ENCODE measurements at places on chromosomes 6 and 20.
A peak's percentile ranks its signal among the peaks of the same experiment; 100 is the strongest.

- no peak for DNase-seq
Observed at GRCh38 chr6:21429291-21429690, 164.3 kb upstream of the SOX4 start.

DNA sequence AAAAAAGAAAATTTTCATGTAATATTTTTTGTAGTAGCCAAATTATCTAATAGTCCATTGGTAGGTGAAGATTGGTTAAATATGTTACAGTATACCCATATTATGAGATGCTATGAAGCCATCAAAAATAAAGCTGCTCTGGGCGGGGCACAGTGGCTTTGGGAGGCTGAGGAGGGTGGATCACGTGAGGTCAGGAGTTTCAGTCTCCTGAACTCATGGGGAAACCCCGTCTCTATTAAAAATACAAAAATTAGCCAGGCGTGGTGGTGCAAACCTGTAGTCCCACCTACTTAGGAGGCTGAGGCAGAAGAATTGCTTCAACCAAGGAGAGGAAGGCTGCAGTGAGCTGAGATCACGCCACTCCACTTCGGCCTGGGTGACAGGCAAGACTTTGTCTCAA lies 360.5 kb downstream of the KIF16B start:
- DNase-seq = no peak

DNA sequence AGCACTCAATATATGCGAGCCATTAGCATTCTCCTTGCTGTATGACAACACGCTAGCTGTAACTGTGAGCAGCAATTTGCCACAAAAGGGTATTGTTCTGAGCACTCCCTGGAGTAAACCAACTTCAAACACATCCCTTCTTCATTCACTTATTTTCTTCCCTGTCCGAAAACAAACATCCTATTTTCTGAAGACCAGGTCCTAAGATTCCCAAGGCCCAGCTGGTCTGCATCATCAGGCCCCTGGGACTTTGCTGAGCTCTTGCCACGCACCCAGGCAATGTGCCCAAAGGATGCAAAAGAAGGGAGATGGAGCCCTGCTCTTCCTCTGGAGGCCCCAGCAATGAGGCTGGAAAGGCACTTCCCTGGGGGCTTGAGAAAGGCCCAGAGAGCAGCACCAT lies 118.1 kb downstream of the PREX1 start:
- no peak for DNase-seq

GRCh38 chr6:139473731-139474130 lies 99.3 kb upstream of the CITED2 start:
- no peak for DNase-seq

- DNase-seq = no peak
Observed at GRCh38 chr6:4751823-4752464, 24.3 kb upstream of the CDYL start.

DNA sequence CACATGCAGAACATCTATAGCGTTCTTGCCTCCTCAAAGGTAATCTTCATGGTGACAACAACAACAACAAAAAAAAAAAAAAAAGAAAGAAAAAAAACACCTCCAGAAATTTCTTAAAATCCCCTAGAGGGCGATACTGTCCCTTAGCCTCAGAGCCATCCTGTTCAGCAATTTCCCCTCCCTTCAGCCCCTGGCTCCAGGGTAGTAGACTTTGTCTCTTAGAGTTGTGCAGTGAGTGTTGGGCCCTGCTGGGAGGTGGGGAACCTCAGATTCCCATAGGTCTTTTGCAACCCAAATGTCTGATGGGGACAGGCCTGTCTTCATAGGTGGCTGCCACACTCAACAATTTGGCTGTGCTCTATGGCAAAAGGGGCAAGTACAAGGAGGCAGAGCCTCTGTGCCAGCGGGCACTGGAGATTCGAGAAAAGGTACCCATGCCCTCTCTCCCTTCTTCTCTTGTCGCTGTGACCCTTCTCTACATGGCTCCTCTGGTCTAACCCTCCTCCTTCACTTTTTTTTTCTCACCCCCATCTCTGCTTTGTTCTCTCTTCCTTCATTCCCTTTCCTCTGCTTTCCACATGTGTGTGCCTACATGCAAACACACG lies 6.0 kb upstream of the PTK7 start:
- peak; percentile 64 for DNase-seq

DNA sequence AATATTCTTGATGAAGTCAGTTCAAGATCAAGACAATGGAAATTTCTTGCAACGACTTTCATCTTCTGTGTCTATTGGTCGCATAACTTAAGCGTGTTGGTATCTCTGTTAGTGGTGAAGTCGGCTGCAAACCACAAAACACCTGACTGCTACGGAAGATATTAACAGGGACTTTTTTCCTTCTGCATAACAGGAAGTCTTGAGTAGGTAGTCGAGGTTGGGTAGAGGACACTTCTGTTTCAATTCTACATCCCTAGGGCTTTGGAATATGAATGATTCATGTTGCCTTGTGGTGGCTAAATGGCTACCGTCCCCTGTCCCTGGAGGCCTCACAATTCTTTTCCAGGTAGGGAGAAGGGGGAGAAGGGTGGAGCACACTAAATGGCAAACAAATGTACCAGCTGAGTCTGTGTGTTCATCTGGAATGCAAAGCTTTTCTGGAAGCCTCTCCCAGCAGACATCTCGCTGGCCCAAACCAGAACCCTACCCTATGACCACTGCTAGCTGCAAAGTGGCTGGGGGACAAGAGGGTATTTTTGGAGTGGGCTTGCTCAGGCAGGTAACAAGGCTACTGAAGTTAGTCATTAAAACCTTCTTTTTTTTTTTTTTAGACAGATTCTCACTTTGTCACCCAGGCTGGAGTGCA lies 34.6 kb upstream of the NKX2-2 start:
- DNase-seq = no peak

- peak; percentile 80 for DNase-seq
Observed at GRCh38 chr6:41901882-41902519, 6.8 kb upstream of the USP49 start.

DNA sequence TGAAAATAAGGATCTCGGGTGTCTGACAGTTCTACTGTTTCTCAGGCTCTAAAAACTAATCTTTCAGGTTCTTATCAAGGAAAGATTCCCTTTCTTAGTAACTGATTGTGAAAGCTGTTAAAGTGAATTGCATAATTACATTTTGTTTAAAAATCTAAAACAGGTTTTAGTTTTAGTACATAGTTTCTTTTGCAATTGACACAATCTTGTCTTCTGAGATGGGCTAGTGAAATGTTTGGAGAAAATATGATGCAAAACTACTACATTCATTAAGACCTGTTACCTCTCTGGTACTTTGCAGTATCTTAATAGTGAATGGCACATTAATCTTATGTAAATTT lies 298.4 kb downstream of the UTRN start:
- DNase-seq = no peak

DNA sequence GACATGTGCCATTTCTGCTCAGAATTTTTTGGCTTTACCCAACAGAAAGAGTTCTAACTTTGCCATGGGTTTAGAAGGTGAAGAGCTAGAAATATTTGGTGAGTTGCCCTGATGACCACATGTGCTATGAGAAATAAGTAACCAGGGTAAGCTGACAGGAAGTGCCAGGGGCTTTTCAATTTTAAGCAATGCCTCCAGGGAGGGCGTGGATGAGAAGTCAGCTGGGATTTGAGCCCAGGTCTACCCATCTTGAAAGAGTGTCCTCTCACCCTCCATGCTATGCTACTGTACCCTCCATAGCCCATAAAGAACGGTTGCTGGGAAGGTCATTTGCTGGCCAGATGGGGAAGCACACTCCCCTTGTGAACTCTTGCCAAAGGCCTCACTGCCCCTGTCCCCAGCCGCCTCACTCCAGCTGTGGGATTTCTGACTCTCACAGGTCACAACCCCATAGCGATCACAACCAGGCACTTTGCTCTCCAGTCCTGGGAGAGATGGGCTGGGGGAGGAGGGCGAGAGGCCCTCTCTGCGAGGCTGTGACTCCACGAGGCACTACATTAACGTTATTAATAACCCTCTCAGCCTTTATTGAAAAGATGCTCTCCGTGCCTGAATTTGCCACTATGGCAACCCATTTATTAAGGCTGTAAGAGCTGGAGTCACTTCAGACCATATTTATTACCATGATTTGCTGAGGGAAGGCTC lies 291.1 kb downstream of the DHX35 start:
- DNase-seq = no peak

DNA sequence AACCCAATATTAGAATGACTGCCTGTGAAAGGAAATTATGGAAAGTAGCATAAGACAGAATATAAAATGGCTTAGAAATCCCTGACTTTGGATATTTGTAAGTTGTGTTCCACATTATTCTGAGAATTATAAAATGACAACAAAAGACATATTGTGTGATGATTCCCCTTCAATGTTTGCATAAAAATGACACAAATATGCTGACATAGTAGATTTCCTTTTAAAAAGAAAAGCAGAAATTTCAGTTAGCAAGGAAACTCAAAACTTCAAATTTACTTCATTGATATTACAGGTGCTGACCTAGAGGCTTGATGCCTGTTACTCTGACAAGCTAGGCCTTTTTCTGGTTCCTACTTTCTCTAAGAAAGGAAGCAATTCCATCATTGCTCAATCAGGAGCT lies 816.9 kb upstream of the HS3ST5 start:
- DNase-seq = no peak

GRCh38 chr20:23507346-23507745 lies 16.4 kb downstream of the CST8 start:
- no peak for DNase-seq

DNA sequence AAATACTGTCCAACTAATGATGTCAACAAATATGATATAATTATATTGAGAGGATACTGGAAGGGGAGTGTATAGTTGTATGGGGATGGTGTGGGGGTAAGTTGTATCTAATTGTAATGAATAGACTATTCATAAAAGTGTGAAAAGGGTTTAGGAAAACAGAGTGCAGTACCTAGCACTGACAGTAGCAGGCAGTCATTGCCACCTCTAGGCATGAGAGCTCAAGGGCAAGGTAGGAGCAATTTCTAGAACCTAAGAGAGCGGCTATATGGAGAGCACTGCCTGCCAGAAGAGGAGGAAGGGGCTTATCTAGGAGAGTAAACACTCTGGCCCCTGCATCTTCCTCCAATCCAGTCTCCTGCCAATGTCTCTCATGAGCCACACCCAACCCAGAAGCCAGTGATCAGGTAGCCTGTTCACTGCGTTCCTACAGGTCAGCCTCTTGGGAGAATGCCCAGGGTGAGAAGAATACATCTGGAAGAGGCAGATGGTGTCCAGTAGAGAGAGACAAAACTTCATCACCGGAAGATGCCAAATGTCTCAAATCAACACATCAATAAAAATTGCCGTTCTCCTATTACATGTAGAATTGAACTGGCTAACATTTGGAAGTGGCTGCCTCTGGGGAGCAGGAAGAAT lies 200.0 kb downstream of the LY86 start:
- DNase-seq = peak; percentile 56

DNA sequence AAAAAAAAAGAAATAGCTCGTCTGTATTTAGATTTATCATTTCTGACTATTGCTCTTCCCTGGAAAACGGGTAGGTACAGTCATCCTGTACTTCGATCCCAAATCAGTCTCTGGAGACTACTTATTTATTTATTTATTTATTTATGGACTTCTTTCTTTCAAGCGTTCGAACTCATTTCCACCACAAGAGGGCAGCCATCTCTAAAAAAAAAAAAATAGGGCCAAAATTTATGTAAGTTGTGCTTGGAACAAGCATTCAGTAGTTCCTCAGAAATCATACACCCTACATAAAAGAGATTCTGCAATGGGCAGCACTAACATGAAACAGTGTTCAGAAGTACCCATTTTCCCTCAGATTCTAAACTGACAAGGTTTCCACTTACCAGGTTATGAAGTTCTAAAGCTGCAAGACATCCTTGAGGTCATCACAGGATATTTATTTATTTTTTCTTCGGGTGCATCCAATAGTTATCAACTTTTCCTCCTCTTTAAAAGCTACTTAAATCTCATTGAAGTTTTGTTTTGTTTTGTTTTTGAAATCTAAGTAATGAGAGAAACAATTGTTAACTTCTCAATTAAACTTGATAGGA lies 1.9 kb upstream of the BMP2 start:
- peak; percentile 62 for DNase-seq

GRCh38 chr6:118625833-118626232 lies 25.6 kb downstream of the CEP85L start:
- DNase-seq = no peak

- DNase-seq = no peak
Observed at GRCh38 chr20:3121271-3121911, 36.9 kb upstream of the AVP start.

DNA sequence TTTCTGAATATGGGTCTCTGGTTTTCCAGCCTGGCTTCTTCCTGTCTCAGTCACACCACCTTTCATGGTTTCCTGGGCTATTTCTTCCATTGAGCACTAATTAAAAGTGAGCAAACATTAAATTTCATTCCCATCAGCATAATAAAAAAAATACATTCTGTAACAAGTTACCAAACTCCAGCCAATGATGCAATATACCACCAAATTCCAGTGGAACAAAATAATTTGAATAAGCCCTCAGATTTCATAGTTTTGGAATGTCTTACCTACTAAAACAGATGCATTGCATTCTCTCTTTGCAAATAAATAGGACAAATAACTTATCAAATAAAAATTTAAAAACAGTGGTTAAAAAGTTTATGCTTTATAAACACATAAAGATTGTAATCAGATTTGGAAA lies 97.8 kb upstream of the PRDM1 start:
- DNase-seq = no peak

DNA sequence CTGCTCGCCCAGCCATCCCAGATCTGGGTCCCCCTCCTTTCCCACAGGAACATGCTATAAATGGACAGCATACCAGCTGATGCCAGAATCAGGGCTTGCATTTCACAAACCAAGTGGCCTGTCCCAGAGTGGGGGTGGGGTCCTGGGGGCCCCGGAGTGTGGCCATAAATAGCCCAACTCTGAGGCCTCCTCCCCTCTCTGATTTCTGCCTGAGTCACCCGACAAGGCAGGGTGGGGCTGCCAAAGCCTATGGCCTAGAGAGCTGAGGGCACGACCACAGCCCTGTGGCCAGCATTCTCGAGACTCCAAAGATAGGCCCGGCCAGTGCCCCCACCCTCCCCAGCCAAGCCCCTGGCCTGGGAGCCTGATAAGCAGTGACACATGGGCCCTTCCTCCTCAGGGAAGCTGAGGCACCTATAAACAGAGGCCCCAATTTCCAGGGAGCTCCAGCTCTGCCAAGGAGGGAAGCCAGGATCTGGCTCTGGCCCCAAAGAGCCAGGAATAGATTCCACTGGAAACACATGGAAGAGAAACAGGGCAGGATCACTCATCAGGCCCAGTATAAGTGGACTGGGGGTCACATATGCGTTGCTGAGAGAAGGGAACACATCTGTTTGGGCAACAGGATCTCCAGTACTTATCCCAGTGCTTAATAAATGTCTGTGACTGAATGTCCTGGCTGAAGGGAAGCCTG lies 20.3 kb downstream of the SNTA1 start:
- peak; percentile 87 for DNase-seq

GRCh38 chr6:159279790-159280277 lies 110.6 kb downstream of the FNDC1 start:
- no peak for DNase-seq

GRCh38 chr6:99402448-99402847 lies 8.5 kb upstream of the COQ3 start:
- no peak for DNase-seq

- DNase-seq = no peak
Observed at GRCh38 chr6:109653264-109653663, 37.7 kb downstream of the AK9 start.

GRCh38 chr20:37758332-37758731 lies 64.5 kb downstream of the CTNNBL1 start:
- peak; percentile 32 for DNase-seq

Data from erythroblast (primary cell).